ENCODE measurements at places on chromosomes 2 and 18.

GRCh38 chr2:48750128-48750739 is 5.3 kb downstream of the LHCGR start:
- DNase-seq: no peak

DNA sequence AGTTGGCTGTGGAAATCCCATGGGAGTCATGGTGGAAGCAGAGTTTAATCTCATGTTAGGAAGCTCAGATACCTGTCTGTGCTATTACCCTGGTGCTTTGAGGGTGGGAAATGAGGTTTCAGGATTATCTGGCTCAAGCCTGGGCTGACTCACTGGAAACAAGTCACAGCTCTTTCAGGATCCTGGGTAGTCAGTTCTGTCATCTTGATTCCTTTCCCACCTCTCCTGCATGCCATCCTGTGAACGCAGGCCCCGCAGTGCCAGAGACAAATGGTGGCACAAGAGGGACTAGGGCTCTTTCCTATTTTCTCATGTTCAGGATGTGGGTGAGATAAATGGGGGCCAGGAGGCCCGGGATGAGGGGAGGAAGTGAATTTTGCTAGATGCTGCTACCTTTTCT is 3.7 kb upstream of the FAM136A start:
- DNase-seq: no peak

DNA sequence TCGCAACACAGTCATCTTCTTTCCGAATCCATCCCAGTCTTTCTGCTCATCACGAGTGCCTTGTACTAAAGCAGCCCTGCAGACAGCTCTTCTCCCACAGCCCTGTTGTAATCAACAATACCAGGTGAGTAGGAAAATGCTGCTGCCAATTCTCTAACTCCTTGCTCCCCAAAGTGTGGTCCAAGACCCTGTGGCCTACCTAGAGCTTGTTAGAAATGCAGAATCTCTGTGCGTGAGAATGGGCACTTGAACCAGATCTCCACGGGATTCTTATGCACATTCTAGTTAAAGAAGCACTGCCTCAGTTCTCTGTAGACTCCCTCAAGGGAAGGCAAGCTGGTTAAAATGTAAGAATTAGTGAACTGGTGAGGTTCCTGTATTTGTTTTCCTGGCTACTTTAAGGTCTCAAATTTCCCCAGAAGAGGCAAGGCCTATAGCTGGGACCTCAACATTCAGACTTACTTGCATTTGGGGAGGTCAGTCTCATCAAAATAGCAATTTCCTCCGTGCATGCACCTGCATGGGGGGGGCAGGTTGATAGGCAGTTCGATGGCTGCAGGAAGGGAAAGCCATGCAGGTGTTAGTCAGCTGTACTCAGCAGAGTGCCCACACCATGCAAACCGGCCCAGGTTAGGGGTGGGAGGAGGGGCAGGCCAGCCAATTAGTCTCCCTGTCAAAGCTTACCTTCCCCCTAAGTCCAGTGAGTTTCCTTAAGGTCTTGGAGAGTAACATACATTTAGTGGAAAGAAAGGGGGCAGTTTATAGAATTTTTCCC is 70.8 kb downstream of the DHRS9 start:
- no peak for DNase-seq

DNA sequence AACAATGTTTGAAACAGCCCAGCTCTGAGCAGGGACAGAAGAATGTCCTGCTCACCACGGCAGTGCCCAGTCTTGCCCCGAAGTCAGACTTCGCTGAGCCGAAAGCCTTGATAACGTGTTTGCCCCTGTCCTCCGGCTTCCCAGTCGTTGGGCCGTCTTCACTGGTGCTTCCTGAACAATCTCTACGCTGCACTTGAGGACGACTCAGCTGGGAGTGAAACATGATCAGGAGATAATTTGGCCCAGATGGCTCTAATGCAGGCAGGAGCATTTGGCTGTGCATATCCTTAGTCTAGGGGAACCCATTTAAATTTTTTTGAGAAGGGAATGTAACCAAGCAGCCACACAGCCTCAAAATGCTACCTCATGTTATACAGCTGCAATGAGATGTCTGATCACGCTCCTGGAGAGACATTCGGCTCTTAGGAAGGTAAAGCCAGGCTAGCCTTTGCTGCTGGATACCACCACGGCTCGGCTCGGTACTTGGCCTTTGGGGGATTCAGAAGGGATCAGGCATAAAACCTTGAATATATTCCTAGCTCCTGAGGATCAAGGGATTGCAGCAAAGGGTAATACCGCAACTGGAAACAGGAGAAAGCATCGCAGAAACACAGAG is 43.6 kb downstream of the FECH start:
- no peak for DNase-seq

DNA sequence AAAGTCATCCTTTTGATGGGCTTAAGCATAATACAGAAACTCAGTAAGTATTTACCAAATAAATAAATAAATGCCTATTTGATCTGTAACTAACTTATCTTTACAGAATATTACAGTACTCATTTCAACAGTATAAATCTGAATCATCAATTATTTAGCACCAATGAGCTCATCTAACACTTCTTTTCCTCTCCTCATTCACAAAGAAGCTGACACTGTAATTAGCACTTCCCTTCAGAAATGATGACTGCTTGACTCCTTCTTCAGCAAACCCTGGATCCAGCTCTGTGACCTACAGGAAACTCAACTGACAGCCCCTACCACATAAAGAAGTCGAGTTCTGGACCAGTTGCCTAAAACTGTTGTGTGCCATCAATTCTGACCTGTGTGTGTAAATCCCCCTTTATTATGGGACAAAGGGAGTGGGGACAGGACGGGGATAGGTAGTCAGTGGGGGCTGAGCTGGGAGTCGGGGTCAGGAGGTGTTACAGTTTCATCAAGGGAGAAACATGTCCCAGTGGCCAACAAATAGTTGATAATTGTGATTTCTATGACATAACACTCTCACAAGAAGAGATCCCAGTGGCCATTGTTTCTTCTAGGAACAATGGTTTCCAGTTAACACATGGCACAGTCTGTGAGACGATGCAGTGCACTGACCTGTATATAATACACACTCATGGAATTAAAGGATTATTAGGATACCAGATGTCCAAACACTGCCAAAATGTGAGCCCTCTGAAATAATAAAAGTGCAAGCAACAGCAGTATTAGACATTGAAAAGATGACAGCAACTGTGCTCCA is 68.7 kb downstream of the STK39 start:
- DNase-seq: no peak
